ENCODE measurements at places on chromosomes 13 and 19.

DNA sequence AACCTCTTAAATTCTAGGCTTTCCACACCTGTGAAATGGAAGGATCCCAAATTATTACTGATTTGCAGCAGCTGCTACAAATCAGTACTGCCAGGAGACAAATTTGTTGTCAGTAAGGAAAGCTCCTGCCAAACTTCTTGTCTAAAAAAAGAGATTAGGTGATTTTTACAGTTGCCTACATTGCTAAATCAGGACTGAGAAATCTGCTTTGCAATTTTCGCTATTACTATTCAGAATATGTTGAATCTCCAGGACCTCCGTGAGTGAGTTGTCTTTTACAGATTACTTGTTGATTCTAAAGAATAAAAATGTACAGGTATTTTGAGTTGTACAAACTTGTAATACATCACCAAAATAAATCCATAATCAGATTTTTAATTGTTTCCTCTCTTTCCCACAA, 1815.9 kb downstream of the PCDH9 start:
- no peak for DNase-seq

DNA sequence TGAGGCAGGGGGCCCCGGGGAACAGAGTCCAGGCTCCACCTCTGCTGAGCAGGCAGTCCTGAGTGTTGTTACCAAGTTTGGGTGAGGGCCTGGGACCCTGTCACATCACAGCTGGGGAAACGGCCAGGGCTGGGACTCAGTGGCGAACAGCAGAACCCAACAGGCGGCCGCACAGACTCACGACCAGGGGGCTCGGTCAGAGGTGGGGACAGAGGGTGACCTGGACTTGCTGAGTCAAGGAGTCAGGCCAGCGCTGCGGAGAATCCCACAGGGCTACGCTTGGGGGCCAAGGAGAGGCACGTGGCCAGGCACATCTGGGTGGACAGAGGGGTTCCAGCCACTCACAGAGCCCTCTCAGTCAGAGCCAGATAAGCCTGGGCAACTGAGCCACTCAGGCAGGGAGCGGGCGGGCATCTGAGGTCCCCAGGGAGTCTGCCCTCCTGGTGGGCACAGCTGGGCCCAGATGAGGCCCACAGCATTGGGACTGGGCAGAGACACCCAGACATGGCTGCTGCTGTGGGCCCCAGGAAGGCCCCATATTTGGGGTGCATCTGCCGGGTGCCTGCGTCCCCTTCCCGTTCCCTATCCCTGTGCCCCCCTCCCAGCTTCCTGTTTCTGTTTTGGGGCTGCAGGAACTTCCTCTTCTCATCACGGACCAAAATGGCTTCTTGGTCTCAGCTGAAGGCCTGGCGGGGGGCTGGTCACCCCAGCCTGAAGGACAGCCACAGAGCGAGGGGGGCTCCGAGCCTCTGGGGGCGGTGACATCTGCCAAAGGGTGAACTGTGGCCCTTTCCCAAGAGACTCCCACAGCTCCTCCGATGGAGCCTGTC, 34.0 kb downstream of the CEBPA start:
- peak; percentile 42 for DNase-seq

GRCh38 chr13:63636316-63636993, 2220.8 kb upstream of the PCDH20 start:
- no peak for DNase-seq

DNA sequence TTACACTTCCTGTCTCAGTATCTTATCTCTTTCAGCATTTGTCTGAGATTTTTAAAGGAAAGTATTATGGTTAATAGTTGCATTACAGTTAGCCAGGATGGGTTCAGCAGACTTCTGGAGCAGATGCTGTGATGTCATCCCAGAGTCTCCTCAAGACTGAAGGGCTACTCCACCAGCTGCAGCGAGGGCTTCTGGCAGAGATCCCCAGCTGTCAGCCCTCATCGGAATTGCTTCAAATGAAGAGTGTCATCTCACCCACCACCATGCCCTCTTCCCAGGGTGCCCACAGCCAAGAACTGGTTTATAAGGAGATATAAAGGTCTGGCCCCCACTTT, 84.4 kb downstream of the FAM216B start:
- no peak for DNase-seq

DNA sequence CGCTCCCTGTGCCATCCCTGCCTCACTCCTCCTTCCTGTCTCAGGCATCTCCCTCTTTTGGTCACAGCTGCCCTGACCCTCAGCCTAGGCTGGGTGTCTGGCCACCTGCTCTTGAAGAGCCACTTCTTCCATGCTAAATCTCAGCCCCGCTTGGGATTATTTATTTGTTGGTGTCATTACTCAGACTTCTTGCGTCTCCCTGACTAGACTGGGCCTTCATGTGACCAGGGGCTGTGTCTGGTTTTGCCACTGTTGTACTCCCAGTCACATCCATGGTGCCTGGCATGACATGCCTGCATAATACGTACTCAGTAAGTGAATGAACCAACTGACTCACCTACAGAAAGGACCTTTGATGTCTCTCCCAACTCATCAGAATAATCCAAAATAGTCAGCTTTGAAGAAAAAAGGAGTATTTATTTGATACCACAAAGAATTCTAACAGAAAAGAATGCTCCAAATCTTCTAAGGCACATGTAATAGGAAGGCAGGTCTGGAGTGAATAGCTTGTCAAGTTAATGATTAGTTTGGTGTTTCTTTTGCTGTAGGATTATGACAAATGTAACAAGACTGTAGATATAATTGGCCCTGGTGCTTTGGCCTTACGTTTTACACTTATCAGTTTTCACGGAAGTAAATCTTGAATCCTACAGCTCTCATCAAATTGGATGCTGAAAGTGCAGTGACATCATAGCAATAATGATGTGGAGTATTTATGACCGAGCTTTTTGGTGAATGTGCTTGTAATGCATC, 84.0 kb downstream of the ALOX5AP start:
- no peak for DNase-seq

GRCh38 chr13:110458017-110458416, 103.5 kb downstream of the RAB20 start:
- no peak for DNase-seq

GRCh38 chr19:8302734-8303133, 5.4 kb downstream of the CD320 start:
- no peak for DNase-seq

DNA sequence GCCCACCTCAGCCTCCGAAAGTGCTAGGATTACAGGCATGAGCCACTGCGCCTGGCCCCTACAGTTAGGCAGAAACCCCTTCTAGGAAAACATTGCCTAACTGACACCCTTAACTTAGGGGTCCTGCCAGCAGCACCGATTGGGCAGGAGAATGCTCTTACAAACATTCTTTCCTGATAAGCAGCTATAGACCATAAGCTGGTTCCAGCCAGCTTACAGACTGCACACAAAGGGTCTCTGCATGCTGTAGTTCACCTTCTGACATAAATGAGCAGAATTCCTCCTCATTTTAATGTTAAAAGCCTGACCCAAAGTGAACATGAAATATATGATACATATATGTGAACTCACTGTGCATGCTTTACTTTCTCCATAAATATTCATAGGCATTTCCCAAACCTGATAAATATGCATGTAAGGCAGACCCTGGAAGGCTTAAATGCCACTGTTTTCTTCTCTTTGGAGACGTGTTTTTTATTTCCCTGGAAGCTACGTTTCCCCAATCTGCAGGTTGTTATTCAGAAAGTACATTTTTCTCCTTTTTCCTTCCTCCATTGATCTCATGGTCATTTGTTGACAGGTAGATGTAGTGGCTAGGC, 48.5 kb upstream of the KL start:
- no peak for DNase-seq
